ENCODE measurements at places on chromosomes 16 and 17.

GRCh38 chr17:81682565-81683207 is 911 bp downstream of the ARL16 start:
- DNase-seq, result no peak

- DNase-seq, result no peak
Observed at GRCh38 chr16:71933913-71934695, 38.8 kb downstream of the IST1 start.

- no peak for DNase-seq
Observed at GRCh38 chr17:72158895-72159885, 38.4 kb downstream of the SOX9 start.

GRCh38 chr17:40026816-40027613 is 11.8 kb downstream of the CSF3 start:
- peak; percentile 72 for DNase-seq

GRCh38 chr16:89586853-89587252 is 11.3 kb downstream of the CPNE7 start:
- DNase-seq, result no peak

- no peak for DNase-seq
Observed at GRCh38 chr16:66229651-66230050, 136.8 kb upstream of the CDH5 start.

DNA sequence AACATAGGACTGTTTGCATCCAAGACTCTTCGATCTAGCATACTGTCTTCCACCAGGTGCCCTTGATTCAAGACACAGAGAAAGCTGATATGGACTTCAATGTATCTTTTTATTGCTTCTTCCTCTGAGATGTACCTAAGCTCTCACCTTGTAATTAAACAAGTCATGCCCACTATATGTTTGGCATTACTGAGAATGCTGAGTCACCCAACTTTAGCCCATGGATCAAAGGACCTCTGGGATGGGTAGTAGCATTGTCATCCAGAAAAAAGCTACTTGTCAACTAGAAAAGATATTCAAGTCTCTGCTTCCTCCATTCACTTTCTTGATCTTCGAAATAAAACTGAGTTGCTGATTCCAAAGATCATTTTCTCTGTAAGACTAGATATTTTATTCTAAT is 37.8 kb downstream of the CDH8 start:
- DNase-seq, result no peak

GRCh38 chr17:40460604-40460967 is 17.3 kb downstream of the IGFBP4 start:
- no peak for DNase-seq

DNA sequence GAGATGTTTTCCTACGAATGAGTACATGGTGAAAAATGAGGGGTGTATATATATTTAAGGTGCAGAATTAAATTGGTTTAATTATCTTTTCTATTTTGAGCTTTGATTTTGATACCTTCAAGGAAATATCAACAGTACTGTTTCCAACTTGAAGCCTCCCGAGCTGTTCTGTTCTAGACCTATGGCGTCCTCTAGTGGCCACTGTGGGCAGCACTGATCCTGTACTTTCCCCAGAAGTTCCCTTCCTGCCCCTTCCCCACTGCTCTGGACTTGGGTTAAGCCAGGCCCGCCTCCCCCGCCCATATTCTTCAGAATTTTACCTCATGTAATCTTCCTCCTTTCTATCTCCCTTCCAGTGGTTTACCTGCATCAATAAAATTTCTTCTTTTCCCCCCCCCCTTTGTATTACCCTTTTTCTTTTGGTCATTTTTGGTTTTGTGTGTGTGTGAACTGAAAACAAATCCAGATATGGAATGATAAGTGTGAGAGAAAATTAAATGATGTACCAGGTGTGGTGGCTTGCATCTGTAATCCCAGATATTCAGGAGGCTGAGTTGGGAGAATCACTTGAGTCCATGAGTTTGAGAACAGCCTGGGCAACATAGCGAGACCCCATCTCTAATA is 1643.5 kb downstream of the TP53TG3F start:
- no peak for DNase-seq

- peak; percentile 61 for DNase-seq
Observed at GRCh38 chr17:49851387-49852291, 3.8 kb upstream of the TAC4 start.

DNA sequence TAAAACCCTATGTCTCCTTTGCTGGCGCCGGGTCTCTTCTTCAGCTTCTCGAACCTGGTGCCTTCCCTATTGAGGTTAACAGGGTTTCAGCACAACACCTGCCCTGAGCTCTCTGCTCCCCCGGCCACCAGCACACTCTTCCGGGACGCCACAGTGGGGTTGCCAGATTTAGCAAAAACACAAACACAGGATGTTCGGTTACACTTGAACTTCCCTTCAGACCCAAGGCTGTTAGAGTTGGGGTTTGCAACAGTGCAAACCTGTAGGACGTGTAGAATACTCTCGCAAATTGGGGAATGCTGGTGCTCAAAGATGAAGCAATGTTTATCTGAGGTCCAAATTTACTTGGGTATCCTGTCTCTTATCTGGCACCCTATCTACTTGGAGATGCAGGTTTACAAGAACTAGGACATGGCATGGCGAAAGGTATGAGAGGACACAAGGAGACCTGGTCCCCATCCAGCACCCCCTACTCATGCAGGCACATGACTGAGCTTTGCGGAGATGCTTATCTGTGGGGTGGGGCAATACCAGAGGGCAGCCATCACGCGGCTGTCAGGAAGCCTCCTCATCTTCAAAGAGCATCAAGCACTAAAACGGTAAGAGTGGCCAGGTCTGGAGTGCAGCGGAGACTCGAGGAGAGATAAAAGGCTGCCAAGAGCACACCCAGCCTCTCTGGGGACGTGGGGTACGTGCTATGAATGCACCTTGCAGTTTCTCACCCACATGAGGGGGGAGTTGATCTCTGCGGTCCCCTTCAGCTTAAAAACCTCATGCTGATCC is 52.8 kb downstream of the SDK2 start:
- peak; percentile 79 for DNase-seq

GRCh38 chr16:54462771-54463170 is 176.2 kb upstream of the IRX3 start:
- no peak for DNase-seq

DNA sequence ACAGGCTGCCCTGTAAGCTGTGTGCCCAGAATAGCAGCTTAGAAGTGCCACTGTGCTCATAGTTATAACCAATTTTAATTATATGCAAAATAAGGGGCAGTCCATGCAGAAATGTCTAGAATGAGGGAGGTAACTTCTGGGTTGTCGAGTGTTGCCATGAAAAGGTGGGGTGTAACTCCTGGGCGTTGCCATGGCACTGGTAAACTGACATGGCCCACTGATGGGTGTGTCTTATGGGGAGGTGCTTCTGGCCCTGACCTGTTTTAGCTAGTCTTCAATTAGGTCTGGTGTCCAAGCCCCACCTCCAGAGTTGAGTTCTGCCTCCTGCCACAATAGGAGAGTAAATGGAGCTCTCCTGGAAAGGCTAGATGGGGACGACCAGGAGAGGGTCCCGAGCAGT is 120.6 kb downstream of the SALL1 start:
- DNase-seq, result no peak

DNA sequence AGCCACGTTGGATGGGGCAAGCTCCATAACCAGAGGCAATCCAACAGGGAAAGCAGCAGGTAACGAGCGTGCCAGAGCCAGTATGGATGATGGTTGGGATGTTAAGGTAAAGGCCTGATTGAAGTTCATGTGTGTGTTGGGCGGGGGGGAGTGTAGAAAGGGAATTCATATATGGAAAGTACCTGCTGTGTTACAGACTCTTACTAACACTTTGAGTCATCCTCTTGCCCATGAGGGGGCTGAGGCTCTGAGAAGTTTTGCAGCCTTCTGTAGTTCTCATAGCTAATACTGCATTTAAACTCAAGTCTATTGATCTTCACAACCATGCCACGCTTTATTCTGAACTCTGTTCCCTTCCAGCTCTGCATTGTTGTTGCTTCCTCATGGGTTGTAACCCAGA is 28.5 kb downstream of the SYCE1L start:
- no peak for DNase-seq

DNA sequence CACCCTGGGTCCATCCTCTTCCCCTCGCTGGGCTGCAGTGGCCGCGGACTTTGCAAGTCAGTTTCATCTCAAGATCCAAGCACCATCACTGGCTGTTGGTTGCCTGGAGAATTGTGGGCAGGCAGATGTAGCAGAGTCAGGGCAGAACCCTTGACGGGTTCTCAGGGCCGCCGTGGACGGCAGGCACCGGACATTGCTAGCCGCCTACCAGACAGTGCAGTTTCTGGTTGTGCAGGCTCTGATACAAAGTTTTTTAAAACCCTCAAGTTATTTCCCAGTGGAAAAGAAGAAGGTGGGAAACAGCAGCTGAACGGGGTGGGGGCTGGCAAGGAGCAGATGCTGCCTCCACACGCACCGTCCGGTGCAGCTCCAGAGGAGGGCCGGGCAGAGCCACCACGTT is 3.4 kb downstream of the MAPK8IP3 start:
- no peak for DNase-seq

DNA sequence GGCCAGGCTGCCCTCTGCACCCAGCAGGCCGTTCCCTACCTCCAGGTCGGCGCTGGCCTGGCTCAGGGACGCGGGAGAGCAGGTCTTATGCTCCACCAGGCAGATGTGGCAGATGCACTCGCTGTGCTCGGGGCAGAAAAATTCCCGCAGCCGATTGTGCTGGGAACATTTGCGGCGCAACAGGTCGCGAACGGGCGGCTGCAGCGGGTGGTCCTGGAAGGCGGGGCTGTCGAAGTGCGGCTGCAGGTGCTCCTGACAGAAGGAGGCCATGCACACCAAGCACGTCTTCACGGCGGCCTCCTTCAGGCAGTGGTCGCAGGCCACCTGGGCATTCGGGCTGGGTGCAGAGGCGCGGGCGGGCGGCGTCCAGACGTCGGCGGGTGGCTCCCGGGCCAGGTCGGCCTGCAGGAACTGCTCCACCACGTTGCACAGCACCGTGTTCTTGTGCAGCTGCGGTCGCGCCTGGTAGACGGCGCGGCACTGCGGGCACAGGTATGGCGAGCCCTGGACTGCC is 439 bp downstream of the TRIM25 start:
- no peak for DNase-seq

GRCh38 chr17:78573955-78574354 is 3.2 kb downstream of the DNAH17 start:
- DNase-seq, result no peak

DNA sequence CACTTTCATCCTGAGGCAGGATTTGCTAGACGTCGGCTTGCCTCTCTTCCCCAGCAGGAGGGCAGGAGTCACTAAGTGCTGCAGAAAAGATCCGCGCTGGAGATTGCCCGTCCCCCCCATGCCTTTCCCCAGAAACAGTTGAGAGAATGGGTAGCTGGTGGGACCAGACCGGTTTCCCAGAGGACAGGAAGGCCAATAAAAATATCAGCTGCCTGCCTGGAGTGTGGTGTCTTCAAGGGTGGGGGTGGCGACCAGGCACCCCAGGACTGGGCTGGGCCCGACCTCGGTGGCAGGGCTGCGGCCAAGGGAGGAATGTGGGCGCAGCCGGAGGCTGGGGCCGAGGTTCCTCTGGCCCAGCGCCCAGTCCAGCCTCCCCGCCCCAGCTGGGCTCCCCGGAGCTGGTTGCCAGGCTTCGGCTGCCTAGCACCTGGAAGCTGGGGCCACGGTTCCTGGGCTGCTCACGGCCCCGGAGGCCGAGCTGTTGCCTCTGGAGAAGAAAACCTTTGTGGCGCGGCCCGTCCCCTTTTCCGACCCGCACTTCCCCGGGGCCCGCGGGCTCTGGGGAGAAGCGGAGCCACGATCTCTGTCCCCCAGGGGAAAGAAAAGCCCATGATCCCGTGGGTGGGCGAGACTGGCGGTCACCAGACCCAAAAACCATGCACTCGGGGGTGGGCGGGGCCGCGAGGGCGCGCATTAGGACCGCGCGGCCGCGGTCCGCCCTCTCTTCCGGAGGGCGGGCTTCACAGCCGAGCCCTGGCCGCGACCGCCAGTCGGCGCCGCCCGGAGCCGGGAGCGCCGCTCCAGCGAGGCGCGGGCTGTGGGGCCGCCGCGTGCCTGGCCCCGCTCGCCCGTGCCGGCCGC is at the start of gene TRAF4:
Gene TRAF4 (plus strand): TSS at position 769 of the 861 bp plus-strand sequence. CDS start 102 bp downstream, outside the sequence.
- DNase-seq, result peak; percentile 61

GRCh38 chr16:85395207-85395912 is 217.8 kb upstream of the GSE1 start:
- DNase-seq, result no peak

- DNase-seq, result no peak
Observed at GRCh38 chr16:14454391-14454790, 175.7 kb downstream of the PARN start.

DNA sequence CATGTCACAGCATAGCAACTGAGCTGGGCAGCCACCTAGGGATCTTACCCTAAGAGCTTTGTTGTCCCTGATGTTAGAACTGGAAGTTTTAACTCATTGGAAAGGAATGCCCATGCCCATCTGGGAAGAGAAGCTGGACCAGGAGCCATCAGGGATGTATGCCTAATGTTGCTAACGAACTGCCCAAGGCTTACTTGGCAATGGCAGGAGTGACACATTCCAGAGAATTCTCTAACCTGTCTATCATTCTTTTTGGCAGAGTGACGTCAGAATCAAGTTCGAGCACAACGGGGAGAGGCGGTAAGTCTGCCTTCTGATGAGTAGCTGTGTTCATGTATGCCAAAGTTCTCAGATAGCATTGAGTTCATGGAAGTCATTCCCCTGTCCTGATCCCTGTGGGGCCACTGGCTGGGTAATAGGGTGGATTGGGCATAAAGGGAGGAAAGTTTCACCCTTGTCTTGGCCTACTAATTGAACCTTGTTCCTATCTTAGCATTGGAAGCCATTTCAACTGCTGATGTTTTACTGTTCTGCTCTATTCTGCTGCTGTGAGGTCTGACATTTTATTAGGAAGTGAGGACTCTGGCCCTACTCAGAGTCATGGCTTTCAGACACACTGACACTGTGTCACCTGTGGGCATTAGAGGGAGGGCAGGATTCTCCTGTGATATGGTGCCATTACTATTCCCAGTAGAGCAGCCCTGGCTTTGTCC is 23.7 kb downstream of the MAP3K3 start:
- no peak for DNase-seq

DNA sequence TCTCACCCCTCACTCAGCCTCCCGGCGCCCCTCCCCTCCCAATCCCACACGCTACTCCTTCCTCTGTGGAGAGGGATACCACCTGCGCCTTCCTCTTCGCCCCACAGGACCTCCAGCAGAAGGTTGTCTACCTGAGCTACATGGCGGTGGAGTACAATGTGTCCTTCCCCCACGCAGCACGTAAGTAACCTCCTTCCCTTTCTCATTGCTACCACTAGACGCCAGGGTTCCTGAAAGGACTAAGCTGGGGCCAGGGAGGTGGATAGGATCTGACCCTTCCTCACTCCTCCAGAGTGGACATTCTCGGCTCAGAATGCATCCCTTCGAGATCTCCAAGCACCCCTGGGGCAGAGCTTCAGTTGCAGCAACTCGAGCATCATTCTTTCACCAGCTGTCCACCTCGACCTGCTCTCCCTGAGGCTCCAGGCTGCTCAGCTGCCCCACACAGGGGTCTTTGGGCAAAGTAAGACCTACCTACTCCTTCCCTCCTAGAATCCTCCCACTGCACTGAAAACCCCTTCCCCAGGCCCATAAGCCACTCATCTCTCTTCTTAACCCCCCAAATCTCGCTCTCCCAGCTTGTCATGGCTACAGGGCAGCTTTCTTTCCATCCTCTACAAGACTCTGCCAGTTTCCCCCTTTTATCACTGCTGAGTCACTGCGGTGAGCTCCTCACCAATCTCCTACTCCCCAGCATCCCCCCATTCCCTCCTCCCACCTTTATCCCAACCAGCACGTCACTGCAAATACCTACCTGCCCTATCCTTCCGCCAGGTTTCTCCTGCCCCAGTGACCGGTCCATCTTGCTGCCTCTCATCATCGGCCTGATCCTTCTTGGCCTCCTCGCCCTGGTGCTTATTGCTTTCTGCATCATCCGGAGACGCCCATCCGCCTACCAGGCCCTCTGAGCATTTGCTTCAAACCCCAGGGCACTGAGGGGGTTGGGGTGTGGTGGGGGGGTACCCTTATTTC is 1.5 kb downstream of the CD68 start:
- DNase-seq, result no peak

GRCh38 chr16:60206516-60206915 is 1472.4 kb upstream of the GOT2 start:
- no peak for DNase-seq
